ENCODE measurements at places on chromosomes 1 and 21.

- ATAC-seq = no peak
Observed at GRCh38 chr1:203324105-203325025, 19.0 kb downstream of the BTG2 start.

DNA sequence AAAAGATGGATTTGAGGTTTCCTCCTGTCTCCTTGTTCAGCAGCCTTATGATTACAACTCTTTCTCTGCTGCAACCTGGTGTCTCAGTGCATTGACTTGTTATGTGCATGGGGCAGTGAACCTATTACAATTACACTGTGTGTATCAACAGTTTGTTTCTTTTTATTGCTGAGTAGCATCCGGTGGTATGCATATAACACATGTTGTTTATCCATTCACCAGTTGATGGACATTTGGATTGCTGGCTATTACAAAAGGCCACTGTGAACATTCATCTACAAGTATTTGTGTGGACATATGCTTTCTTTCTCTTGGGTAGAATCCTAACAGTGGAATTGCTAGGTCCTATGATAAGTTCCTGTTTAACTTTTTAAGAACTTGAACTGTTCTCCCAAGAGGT lies 65.9 kb downstream of the FMO4 start:
- no peak for ATAC-seq

- ATAC-seq = peak; percentile 30
Observed at GRCh38 chr1:22788254-22788661, 77.6 kb downstream of the EPHB2 start.

GRCh38 chr1:19003371-19004290 lies 47.2 kb upstream of the IFFO2 start:
- ATAC-seq = no peak

GRCh38 chr21:41508415-41509144 lies 622 bp upstream of the TMPRSS2 start:
- no peak for ATAC-seq

DNA sequence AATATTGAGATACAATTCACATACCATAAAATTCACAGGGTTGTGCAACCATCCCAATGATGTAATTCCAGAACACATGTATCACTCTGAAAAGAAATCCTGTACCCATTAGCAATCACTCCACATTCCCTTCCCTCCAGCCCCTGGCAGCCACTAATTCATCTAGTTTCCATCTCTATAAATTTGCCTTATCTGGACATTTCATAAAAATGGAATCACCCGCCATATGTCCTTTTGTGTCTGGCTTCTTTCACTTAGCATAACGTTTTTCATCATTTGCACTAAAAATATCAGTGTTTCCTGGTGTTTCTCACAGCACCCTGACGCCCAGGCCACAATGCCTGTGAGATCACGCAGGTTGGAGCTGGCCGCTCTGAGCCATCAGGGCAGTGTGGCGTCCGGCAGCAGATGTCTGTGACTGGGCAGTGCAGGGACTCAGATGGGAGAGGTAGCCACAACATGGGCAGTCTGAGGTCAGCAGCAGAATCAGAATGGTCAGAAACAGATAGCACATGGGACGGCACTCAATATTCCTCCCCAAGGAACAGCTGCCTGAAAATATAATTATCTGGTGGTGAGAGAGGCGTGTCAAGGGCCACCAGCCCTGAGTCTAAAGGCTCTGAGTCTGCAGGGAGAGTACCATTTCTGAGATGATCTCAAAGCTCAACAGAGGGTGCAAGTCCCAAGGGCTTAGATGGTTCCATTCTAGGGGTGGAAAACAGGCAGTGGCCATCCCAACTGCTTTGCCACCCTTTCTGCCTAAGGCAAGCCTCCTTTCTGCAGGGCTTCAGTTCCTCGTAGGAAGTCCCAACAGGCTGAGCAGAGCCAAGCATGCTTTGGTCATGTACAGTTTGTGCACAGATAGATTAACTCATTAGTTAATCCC lies 129.4 kb upstream of the EDN2 start:
- ATAC-seq = peak; percentile 92

GRCh38 chr1:118751166-118751565 lies 237.0 kb downstream of the TBX15 start:
- ATAC-seq = no peak

DNA sequence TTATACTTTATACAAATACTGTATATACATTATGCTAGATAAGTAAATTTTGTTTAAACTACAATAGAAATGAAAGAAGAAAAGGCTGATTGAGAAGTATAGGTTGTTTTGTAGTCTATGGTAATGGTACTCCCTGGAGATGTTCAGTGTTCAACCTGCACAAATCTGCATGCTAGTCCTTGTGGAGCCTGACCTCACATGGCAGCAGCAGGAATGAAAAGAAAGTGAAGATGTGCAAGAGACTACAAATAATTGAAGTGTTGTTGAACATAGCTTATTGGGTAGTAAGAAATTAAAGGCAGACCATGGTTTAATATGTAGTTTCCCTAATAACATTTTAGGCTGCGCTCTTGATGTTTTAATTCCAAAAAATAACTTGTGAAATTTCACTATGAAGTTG lies 201.2 kb downstream of the TGFB2 start:
- ATAC-seq = 0 out of 3 replicates have a peak, but pooled peaks have one; percentile 47

GRCh38 chr1:107867897-107868296 lies 97.1 kb downstream of the VAV3 start:
- no peak for ATAC-seq

GRCh38 chr21:38289705-38290485 lies 33.1 kb downstream of the KCNJ15 start:
- ATAC-seq = peak; percentile 22

DNA sequence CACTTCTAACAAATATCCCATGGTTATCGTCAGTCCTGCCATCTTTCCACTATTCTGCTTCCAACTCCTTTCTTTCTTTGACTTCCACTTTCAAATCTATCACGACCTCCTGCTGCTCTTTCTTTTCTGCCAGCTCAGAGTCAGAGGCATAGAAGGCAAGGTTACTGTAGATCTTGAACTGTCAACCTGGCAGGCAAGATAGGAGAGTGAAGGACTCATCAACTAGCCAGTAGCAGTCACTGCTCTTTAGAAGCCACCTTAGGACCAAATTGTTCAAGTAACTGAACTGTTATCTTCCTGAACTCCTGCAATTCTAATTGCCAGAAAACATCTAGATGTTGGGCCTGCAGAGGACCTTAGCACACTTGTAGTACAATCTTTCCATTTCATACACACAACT lies 13.1 kb upstream of the FCER1A start:
- ATAC-seq = no peak

DNA sequence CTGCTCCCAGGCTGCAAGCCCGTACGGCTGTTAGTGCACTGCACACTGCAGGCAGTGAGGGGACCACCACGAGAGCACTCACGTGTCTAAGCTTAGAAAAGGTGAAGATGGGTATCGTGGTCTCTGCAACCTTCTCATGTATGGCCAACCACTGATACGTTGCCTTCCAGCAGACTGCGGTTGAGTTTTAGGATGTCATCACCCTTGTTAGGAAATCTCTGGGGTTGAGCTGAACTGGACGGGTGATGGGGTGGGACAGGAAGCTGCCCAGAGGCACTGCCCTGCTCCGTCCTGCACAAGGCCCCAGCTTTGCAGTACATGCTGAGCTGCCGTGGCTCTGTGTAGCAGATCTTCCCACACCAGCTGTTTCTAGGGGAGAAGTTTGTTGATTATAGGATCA lies 43.3 kb downstream of the FAAP20 start:
- ATAC-seq = no peak

- peak; percentile 83 for ATAC-seq
Observed at GRCh38 chr1:21508580-21509350, 458 bp upstream of the ALPL start.

Measured in SK-N-SH treated with all-trans-retinoic acid at 6 μM for 48 hours (cell line).